Right ventricle myocardium inferior (tissue), 1 donor: ENCODE measurements at places on chromosomes 1 and 21.
A peak's percentile ranks its signal among the peaks of the same experiment; 100 is the strongest.

- no peak for DNase-seq
These were observed 988 bp downstream of the SLC35A3 start for GRCh38 chr1:99970713-99971255.

DNA sequence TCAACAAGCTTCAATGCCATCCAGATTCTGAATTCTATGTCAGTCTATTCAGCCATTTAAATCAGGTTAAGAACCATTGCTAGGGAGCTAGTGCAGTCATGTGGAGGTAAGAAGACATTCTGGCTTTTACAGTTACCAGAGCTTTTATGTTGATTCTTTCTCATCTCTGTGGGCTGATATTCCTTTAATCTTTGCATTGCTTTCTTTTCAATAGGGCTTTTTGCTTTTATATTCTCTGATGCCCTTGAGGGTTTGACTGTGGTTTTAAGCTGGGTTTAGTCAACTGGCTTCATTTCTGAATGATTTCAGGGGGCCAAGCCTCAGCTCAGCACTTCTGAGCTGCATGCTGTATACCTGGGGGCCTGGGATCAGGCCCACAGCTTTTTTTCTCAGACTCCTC lies 51.0 kb upstream of the GORAB start:
- DNase-seq = no peak

GRCh38 chr1:230375780-230376179 lies 50.4 kb downstream of the PGBD5 start:
- no peak for DNase-seq

DNA sequence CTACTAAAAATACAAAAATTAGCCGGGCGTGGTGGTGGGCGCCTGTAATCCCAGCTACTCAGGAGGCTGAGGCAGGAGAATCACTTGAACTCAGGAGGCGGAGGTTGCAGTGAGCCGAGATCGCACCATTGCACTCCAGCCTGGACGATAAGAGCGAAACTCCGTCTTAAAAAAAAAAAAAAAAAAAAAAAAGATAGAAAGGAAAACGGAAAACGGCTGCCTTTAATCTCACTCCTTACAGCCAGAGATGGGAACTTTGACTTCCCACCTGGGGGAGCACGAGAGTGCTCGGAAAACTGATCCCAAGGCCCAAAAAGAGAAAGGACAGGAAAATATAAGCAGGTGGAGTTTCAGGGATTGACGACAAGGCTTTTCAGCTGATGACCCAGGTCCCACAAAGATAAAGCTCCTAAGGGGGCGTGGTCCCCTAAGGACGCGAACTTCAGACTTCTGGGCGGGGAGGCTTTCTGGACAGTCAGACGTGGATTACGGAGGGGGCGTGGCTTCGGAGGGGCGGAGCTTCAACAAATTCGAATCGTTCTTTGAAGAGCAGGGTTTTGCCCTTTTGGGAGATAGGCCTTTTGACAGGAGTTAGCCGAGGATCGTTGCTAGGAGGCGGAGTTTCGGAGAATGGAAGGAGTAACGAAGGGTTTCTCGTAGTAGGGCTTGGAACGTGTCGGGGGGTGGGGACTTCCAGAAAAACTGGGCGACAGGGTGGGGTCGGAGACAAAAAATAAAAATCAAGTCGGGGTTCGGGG lies 958 bp upstream of the CKS1B start:
- DNase-seq = peak; percentile 97

GRCh38 chr21:25660233-25660632 lies 21.2 kb downstream of the JAM2 start:
- DNase-seq = no peak

GRCh38 chr1:68565923-68566322 lies 69.0 kb upstream of the DEPDC1 start:
- no peak for DNase-seq

DNA sequence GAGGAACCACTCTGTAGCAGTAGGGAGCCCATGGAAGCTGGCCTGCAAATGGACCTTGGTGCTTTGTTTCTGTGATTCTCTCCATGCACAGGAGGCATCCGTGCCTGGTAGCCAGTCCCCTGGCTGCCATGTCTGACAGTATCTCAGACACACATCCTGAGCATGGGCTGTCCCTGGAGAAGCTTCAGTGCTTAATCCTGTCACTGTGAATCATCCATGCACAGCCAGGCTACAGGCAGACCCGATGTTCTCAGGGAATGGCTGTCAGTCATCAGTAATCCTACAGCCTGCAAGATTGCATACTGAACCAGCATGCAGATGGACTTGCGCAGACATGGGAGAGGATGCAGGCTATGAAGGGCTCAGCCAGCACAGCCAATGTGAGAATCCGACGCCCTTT lies 606.3 kb upstream of the PLXNA2 start:
- DNase-seq = no peak

- no peak for DNase-seq
These were observed 16.9 kb upstream of the VAMP3 start for GRCh38 chr1:7754234-7754633.

GRCh38 chr1:146039844-146040194 lies 18.3 kb upstream of the HJV start:
- DNase-seq = no peak

GRCh38 chr1:9019896-9020295 lies 6.3 kb downstream of the SLC2A7 start:
- no peak for DNase-seq

GRCh38 chr1:226349081-226349480 lies 40.1 kb upstream of the LIN9 start:
- no peak for DNase-seq

GRCh38 chr1:230992100-230992774 lies 13.3 kb downstream of the ARV1 start:
- DNase-seq = no peak

GRCh38 chr1:53771648-53772047 lies 32.7 kb upstream of the GLIS1 start:
- no peak for DNase-seq

DNA sequence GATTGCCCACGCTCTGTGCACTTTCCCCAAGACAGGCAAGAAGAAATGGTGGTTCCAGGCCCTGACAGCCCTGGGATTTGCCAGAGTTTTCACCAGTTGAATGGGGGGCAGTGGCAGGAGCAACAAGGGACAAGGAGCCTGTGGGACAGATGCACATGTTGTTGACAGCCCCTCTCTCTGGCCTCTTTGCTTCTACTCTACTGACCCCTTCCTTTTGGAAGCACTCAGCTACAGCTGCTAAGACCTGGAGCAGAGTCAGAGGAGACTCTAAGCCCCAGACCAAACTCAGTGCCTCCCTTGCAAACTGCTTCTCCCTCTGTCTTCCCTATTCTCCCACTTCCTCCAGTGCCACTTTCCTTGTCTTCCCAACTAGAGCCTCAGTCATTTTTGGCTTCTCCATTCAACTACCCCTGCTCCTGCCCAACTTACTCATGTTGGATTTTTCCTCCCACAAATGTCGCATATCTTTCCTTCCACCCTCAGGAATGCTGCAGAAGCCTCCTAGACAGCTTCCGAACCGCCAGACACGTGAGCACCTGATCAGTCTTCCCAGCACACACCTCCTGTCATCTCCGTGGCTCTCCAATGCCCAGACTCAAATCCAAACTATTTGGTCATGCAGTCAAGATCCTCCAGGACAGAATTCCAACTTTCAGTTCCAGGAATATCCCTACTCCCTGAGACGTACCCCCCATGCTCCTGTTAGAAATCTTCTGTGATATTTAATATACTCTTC lies 9.1 kb downstream of the INKA2 start:
- no peak for DNase-seq

DNA sequence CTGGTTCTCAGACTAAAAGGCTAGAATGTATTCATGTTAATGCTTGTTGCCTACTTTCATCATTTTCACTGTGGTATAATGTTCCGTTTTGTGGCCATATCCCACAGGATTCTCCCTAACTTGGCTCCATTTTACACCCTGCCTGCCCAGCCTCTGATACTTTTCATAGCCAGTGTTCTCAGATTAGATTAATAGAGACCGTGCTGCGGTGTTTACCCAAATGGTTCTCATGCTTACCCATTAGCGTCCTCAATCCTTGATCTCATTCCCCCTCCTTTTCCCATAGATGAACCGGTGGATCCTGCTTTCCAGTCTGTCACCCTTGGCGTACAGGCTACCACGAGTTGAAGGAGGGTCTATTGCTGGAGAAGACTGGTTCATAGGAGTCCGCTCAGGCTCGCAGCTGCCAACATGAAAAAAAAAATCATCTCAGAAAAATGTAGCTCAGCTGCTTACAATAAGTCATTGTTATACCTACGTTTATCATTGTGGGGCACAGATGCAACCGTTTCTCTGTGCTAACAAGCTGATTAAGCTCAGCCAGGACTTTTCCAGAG lies 78.7 kb downstream of the SETD4 start:
- DNase-seq = no peak

DNA sequence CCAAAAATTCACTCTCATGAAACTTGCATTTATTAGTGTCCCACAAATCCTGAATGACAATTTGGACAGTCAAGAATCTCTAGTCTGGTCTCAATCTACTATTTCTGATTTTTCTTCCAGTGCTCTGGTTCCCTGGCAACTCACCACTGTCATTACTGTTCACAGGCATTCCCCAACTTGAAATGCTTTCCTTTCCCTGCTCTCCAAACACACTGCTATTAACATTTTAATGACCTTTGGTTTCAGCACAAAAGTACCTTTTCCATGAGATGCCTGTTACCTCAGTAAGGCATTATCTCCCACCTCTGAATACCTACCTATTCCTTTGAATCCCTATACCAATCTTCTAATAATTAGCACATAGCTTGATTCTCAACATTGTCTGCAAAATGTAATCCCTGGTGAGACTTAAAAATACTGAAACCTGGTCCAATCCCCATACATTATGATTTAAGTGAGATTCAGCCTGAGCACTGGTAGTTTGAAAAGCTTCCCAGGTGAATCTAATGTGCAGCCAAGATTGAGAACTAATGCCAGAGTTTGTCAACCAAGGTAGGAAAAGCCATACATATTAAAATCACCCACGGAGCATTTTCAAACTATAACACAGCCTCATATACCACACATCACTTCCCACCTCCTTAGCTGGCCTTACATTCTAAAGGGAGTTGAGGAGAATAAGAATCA lies 11.7 kb upstream of the ANGPTL3 start:
- DNase-seq = no peak

- DNase-seq = peak; percentile 77
These were observed 2.0 kb downstream of the GFI1 start for GRCh38 chr1:92484472-92485380.

- DNase-seq = no peak
These were observed 58.6 kb downstream of the ADARB1 start for GRCh38 chr21:45132841-45133573.

DNA sequence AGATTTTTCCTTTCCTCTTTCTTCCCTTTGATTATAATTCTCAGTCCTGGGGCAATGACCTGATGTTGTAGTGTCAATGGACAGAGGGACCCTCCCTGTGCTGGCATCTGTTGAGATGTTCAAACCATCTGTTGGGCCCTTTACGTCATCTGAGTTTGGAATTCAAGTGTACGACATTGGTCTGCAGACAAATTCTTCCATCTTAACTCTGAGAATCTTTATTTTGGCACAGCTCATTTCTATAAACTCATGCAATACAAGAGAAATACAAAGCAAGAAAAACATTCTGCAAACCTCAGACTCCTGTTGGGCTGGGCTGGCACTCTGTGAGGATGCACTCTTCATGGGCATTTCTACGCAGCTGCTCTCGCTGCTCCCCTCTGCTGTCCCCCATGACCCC lies 54.2 kb downstream of the IFI44 start:
- DNase-seq = no peak

- DNase-seq = no peak
These were observed 1365.3 kb downstream of the NCAM2 start for GRCh38 chr21:22363504-22363903.

GRCh38 chr21:32359719-32360260 lies 33.0 kb downstream of the URB1 start:
- DNase-seq = no peak

DNA sequence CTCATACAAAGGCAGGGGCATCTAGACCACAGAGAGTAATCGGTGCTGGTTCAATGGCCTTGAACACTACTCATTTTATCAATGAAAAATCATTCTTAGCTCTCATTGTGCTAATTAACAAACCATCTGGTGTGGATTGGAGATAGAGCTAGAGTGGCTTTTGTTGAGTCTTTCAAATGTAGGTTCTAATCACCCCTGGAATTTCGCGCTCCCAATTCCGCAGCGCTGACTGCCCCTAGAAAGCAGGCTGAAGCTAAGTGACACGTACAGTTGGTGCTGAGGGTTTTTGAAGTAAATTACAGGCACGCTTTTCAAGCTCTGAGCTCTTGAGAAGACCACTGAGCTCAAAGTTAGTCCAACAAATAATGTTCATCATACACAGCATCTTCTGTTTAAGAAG lies 31.2 kb upstream of the CA6 start:
- DNase-seq = no peak

DNA sequence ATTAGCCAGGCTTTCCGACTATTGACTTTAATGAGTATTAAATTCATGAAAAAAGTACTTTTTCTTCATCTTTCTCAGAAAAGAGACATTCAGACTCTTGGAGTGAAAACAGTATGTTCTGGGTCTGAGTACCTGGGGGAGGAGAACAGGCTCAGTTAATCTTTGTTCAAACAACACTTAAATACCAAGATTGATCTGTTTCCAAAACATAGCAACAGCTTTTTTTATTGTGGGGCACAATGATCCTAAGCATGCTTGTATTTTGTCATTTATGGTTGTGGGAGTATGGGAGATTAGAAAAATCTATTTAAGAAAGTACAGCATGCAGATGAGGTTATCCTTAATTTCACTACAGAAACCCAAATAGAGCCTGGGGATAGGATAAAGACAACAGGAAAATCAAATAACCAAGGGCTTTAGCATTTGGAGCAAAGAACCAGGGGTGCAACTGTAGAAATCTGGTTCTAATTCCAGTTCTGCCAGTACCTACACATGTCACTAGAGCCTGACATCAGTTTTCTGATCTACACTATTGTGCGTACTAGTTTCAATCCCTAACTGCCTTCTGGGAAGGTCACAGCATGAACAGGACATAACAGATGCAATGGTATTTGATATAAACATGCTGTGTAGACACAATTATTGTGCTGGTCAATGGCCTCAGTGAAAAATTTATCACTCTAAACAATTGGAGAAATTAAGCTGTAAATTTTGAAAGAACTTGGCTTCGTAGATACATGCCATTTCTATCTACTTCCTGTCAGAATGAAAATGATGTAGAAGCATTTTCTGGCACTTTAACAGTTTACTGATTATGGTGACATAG lies 91.2 kb downstream of the KCNK1 start:
- DNase-seq = no peak

GRCh38 chr1:235697508-235697907 lies 47.9 kb upstream of the GNG4 start:
- DNase-seq = no peak

GRCh38 chr1:65894738-65895605 lies 102.3 kb downstream of the PDE4B start:
- no peak for DNase-seq
